Activated T-cell treated with anti-CD3 and anti-CD28 coated beads, Interleukin-2, amount 50 U/mL, for 48 hours (primary cell): ENCODE measurements at places on chromosomes 5 and 9.

DNA sequence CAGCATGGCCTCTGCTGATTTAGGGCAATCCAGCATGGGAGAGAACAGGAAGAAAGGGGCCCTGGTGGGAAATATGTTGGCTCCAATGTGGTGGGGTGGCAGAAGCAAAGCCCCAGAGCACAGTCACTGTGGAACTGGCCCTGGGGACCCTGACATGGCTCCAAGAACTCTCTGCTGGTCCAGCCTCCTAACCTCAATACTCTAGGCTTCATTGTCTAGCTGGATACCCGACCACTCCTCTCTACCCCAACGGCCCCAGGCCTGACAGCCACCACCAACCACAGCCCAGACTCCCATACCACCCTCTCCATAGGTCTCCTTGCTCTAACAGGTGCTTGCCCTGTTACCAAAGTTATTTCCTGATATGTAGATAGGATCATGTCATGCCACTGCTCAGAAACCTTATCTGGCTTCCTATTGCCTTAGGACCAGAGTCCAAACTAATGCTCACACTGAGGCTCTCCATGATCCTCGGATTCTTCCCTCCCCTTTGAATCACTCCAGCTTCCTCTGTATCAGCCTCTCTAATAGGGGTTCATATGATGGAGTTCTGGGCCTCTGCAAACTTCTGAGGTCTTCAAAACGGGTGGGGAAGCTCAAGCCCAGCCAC, 12.9 kb downstream of the ACSL6 start:
- no peak for DNase-seq

DNA sequence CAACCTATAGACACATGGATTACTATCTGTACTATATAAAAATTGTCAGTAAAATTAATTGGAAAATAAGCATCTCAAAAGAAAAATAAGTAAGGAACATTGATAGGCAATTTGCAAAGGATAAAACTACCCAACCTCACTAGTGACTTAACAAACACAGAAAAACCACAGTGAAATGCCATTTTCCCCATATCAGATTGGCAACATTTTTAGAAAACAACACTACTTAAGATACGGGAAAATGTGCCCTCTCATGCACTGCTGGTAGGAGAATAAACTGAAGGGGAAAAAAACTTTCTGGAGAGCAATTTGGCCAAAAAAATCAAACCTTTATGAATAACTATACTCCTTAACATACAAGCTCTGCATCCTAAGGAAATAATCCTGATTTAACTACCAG, 254.0 kb downstream of the DEPDC1B start:
- DNase-seq, result no peak

- no peak for DNase-seq
Measured at GRCh38 chr5:74149395-74149794, 491.1 kb downstream of the ENC1 start.

GRCh38 chr5:24623031-24623430, 21.7 kb downstream of the CDH10 start:
- no peak for DNase-seq

GRCh38 chr5:67209141-67209771, 12.7 kb upstream of the CD180 start:
- peak; percentile 66 for DNase-seq

DNA sequence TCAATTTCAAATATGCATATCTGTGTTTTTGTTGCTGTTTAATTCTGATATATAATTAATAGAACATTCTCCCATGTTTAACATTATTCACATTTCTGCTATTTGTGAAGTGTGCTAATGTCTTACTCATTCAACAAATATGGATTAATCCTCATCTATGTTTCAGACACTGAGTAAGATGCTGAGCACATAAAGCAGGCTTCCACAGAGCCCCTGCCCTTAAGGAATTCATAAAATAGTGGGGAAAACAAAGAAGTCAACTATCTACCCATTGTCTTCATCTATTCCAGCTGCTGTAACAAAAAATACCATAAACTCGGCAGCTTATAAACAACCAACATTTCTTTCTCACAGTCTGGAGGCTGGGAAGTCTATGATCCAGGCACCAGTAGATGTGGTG, 333.3 kb downstream of the SEMA5A start:
- DNase-seq, result no peak

DNA sequence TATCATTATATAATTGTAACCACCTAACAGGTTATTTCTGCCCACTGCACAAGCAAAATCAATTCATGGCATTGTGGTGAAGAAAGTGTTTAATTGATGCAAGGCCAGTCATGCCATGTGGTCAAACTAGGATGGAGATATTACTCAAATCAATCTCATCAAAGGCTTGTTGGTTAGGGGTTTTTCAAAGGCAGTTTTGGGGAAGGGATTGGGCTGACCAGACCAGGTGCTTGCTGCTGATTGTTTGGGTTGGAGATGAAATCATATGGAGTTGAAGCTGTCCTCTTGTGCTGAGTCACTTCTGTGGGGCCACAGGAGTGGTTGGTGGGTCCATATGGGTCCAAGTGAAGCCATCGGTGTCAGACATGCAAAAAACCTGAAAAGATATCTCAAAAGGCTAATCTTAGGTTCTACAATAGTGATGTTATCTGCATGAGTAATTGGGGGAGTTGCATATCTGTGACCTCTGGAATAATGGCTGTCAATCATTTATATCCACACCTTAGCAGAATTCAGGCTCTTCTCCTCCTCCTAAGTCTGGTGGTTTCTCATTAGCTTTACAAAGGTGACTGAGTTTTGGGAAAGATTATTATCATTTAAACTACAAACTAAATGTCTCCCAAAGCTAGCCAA, 44.9 kb downstream of the HMGCS1 start:
- no peak for DNase-seq
